ENCODE measurements at places on chromosomes 2 and 18. TPM values are rescaled to one million over a fixed set of nuclear protein-coding genes. Genes with fewer than 3 reads are reported as not detected.

Gene PPM1B
- total RNA-seq, result 66.8 TPM

Gene STON1
- total RNA-seq, result 163 TPM

- peak; percentile 92 for DNase-seq
Measured at GRCh38 chr2:121649149-121649595, at the start of gene CLASP1. TSS of gene CLASP1 (minus strand) at chr2:121649462. CDS start at chr2:121605895, 43,567 bp downstream.

DNA sequence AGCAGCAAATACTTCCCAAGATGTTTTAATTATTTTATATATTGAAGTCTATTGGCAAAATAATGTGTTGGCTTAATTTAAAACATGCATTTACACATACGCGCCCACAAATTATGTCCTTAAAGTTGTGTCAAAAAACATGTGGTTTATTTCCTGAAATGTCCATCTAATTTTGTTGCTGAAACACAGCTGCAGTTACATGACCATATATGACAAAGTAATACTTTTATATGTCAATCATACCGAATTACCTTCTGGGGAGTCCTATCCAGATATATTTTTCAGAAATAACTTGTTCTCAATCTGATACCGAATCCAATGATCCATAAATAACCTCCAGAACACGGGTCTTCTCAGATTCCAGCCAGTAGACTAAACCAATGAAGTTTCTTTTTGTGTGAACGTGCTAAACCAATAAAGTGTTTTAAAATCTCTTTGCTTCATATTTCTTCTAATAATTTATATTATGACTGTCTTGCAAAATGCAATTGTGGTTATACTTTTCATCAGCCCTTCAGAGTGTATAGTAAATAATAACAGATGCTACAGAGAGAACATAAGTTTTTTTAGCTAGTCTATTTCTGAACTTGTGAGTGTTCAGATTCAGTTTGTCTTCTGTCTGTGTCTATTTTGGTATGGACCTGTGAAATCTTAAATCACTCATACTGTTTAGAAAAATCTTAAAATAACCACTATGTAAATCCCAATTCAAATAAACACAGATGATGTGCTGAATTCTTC lies 2.4 kb downstream of the SCG2 start:
- DNase-seq, result no peak

DNA sequence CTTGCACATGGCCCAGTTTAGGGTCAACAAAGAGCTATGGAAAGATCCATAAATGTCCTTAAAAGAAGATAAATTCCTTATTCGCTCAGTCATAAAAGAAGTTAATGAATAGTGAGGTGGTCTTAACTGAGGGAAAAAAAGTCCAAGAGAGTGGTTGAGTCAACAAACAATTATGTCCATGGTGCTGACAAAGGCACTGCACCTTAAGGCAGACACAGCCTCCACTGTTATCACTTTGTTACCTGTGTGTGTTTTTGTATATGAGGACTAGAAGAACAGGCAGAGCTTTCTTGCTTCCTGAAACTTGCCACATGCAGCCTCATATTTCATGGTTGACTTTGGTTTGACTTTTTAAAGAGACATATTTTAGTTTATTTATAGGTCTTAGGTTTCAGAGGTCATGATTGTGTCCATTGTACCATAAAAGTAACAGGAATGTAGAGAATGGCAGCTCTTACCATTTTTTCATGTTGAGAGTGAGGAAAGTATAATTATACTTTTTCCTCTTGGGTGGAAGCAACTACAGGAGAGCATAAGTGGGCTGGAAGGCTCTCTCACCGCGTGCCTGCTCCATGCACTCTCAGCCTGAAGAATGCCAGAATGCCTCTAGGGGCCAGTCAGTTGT lies 93.6 kb downstream of the XRCC5 start:
- no peak for DNase-seq

DNA sequence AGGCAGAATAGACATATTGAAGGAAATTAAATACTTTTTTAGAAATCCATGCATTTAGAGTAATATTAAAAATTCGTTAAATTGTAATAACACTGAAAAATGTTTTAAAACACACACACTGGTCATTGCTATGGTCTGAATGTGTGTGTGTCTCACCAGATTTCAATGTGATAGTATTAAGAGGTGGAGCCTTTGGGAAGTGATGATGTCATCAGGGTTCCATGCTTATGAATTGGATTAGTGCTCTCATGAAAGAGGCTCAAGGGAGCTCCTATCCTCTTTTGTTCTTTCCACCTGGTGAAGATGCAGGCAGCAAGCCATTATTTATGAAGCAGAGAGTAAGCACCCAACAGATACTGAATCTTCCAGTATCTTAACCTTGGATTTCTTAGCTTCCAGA lies 441.8 kb downstream of the CDH2 start:
- no peak for DNase-seq

DNA sequence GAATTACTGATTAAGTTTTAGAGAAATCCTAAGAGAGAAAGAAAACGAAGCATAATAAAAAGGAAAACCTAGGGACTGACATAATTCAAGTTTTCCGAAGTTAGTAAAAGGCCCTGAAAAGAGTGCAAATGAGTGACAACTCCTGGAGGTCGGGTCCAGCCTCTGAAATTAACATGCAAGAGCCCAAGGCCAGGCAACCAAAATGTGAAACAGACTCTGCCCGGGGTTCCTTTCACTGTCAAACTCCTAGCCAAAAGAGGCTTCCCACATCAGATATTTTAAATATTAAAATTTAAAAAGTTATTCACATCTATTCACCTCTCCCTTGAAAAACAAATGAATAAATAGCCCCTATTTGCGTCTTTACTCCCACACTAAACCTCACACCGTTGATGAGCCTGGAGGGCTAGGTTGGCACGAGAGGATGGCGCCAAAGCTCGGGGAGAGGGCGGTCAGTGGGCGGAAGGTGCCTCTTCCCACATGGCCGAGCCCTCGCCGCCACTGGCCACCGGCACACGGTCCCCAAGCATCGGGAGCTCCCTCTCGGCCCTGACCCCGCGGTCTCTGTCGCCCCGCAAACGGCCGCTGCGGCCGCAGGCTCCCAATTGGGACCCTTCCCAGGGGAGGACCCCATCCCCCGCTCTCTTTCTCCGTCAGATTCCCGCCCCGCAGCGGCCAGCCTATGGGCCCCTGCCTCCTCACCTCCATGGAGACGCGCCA lies 630 bp downstream of the PPM1G start:
- DNase-seq, result peak; percentile 26
